ENCODE measurements at places on chromosomes 12 and 14.

DNA sequence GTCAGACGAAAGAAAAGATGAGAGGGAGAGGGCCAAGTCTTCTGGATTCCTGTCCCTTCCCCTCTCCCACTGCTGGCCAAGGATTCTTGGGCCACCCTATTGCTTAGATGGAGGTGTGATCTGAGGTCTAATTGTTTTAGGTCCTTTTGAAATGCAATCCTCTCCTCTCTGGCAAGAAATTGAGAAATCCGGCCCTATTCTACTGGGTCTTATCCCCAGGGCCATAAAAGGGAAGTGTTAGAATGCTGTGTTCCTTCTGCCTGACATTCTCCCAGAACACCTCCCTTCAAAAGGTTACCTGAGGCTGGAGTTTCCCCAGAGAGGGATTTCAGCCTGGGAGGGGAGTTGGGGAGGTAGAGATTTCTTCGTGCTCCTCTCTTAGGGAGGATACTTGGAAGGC lies 4.4 kb downstream of the WNT5B start:
- no peak for DNase-seq

GRCh38 chr14:61470261-61470960 lies 149.0 kb downstream of the PRKCH start:
- DNase-seq = no peak

- DNase-seq = no peak
Observed at GRCh38 chr12:58764100-58764953, 156.0 kb downstream of the LRIG3 start.

DNA sequence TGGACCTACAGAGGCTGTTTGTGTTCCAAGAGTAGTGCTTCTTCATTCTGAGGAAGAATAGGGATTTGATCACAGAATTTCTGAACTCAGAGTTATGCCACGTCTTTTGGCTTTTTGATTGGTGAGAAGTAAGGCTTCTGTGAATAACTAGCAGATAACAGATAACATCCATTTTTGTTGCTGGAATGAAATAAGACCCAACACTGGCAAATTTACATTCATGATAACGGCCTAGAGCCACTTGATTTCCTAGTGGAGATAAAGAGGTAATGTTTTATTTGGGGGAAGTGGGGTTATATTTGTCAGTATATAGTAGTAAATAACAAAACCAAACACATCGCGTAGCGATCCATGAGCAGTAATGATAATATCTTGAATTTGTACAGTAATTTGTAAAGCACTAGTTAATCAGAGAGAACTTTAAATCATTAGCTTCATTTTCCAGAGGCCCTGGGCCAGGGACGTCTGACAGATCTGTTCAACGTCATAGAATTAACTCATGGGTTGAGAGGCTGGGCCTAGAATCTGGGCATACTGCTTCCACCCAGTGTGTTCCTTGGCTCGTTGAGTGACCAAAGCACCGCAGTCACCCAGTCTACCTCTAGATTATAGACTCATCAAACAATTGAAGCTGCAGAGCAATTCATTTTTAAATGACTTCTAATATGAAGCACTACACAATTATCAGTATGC lies 79.6 kb downstream of the HMGA2 start:
- no peak for DNase-seq

- DNase-seq = no peak
Observed at GRCh38 chr14:38409071-38409705, 153.3 kb upstream of the CLEC14A start.

GRCh38 chr12:130977046-130977742 lies 23.5 kb downstream of the ADGRD1 start:
- no peak for DNase-seq

DNA sequence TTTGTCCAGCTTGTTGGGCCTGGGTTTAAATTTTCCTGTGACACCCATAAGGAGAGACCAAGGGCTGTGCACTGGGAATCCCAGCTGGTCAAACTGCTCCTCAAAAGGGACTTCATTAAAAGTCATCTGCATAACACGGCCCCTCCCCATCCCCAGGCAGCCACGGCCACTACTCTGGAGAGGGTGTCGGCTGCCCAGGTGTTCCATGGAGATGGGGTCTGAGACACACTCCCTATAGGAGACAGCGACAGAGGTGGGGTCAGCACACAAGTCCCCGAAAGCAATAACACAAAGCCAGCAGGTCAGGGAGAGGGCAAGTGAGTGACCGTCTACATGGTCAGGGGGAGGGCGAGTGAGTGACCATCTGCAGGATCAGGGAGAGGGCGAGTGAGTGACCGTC lies 75.6 kb upstream of the BCL11B start:
- DNase-seq = no peak

DNA sequence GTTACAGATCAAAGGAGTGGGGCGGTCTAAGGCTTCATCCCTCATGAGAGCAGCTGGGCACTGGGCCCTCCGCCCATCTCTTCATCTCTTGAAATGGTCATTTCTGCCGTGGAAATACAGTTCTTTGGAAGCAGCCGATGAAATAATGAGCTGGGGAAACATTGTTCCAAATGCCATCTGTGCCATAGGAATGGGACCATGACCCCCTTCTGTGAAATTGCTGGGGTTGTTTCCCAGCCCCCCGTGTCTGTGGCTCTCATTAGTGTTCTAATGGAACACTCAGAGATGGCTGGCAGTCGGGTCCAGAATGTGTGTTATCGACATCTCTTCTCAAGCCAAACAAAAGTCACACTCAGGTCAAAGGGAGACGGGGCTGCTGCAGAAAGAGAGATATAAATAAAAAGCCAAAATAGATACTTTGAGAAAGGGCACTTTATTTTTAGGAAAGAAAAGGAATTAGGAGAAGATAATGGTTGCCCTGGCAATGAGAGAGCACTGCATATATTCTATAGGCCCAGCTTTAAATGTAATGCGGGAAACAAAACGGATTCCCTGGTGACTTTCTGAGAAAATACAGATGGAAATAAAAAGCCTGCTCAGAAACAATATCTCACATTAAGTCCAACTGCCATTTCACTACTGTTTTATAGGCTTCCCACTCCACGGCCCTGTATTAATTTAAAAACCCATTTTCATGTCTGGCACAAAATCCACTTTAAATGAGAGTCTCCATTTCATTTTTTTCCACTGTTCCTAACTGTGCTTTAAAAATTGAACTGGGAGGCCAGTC lies 107.1 kb downstream of the TTC8 start:
- DNase-seq = no peak

DNA sequence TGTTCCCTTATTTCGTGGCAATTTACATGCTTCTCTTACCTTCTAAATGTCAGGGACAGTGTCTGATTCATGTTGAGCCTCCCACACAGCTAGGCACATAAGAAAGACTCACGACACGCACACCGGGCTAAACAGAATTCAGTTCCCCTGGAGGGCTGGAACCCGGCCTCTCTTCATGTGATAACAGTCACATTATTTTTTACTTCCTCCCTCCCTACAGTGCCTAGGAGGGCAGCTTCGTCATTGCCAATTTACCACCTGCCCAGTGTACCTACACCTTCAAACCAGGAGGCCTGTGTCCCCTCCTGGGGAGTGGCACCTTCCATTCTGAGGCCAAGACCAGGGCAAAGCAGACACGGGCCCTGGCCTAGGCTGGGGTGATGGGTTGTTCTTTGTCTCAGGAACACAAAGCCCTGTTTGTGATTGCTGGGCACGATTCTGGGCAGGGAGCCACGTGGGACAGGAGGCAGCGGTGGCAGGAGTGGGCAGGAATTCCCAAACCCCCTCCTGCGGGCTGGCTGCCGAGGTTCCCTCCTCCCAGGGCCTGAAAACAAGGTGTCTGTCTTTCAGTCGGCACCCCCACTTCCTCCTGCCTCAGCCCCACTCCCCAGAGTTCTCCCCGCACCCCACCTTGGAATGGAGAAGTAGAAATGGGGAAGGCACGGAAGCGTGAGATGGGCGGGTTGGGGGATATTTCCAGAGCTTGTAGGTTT lies 6.8 kb upstream of the RASAL1 start:
- DNase-seq = no peak

DNA sequence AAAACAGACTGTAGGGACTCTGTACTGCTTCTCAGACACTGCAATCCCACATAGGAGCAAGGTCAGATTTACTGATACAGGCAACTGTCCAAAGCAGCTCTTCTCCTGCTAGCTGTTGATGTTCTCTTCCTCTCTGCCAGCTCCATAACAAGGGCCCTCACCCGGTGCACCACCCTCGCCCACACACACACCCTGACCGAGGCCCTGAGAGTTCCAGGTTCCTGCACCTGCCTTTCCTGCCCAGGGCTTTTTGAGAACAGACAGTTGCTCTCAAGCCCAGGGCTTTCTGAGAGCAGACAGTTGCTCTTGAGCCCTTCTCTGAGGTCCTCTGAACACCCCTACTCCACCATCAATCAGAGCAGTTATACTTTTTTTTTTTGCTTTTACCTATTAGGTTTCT lies 233.8 kb upstream of the GARIN6 start:
- DNase-seq = no peak

DNA sequence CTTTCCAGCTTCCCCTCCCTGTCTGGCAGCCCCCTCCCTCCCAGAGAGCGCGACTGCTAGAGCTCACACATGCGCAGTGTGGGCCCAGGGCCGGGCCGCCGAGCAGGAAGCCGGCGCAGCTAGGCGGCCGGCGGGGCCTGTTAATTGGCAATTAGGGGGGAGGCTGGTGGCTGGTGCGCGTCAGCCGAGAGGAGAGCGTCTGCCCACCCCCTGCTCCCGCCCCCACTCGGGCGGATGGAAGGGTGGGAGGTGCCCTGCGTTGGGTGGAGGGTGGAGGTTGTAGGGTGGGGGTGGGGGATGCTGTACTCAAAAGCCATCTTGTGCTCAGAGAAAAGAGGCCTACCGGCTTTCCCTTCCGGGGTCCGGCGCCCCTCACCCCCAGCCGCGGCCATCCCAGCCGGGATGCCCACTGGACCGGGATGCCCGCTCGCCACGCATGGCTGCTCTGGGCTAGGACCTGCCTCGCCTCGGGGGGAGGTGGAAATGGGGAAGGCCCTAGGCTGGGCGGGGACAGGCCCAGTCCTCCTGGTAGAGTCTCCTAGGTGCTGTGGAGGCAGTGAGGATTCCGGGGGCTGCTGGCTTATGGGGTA lies 9.2 kb downstream of the HOXC8 start:
- peak; percentile 66 for DNase-seq

GRCh38 chr12:54358945-54359761 lies 5.1 kb downstream of the GPR84 start:
- peak; percentile 93 for DNase-seq

GRCh38 chr12:57726151-57726883 lies 12.2 kb downstream of the AGAP2 start:
- DNase-seq = peak; percentile 14

GRCh38 chr12:88472248-88472647 lies 108.0 kb downstream of the KITLG start:
- DNase-seq = no peak

DNA sequence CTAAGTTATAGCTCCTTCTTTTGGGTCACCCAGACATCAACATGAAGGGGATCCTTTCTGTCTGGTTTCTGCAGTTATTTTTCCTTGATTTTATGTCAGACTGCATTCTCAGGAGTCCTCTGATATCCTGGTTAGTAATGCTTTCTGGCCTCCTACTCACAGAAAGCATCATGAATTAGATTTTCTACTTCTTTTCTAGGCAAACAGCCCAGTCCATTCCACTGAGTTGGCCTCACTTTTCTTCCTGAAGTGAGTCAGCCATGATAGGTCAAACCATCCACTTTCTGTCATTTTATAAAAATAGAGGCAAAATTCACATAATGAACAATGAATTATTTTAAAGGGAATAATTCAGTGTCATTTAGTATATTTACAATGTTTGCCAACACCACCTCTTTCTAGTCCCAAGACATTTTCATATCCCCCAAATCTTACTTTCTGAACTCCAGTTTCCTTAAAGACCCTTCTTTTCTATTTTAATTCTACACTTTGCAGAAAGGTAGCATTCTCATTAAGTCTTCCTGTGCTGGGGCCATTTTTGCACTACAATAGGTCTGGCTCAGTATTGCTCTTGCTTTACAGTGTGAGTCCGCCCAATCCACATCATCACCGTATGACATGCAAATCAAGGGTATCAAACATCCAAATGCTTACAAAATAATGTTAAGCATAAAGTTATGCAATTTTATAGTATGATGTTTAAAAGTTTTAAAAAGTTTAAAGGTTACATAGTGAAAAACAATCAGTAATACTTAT lies 95.1 kb downstream of the UNC79 start:
- DNase-seq = no peak

- DNase-seq = no peak
Observed at GRCh38 chr12:32322354-32322753, 77.0 kb upstream of the FGD4 start.

DNA sequence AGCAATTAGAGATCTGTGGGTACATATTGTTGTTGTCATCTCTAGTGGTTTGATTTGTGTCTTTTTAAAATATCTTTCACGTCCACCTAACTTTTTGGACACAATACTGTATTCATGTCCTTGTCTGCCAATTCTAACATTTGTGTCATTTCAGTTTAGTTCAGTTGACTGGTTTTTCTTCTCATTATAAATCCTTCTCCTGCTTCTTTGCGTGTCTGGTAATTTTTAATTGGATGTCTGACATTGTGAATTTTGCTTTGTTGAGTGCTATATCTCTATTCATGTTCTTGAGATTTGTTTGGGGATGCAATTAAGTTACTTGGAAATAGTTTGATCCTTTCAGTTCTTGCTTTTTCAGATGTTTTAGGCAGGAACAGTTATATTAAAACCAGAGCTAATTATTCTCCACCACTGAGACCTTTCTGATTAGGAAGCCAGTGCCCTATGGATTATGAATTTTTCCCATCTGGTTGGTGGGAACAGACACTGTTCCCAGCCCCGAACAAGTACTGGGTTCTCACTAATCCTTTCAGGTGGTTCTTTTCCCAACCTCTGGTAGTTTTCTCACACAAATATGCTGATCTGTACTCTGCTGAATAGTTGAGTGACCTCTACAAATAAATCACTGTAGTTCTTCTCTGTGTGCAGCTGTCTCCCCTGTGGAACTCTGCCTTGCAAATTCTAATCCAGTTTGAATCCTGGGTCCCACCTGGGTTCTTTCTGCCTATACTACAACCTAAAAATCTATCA lies 91.1 kb upstream of the DYNC1H1 start:
- DNase-seq = no peak

GRCh38 chr12:118350908-118351559 lies 21.7 kb downstream of the TAOK3 start:
- DNase-seq = no peak

GRCh38 chr14:59926534-59926933 lies 6.6 kb downstream of the LRRC9 start:
- no peak for DNase-seq

- DNase-seq = no peak
Observed at GRCh38 chr14:60637479-60638315, 11.6 kb downstream of the SIX1 start.

DNA sequence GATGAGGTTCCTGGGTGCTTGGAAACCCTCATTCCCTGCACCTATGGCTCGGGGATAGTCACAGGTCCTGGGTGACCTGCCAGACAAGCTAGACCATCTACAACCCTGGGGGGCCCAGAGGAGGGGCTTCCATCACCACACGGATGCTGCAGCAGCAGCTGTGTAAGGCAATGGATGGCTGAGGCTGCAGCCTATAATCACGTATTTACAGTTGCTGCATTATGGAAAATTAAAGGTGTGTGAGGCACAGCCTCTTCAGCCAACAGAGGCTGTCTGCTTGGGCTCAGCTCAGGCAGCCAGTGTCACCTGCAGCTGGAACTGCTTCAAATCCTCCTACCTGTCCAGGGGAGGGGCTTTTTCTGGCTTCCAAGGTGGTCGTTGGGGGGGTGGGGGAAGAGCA lies 268.1 kb downstream of the CACNA1C start:
- no peak for DNase-seq

- no peak for DNase-seq
Observed at GRCh38 chr12:70436836-70437235, 70.7 kb downstream of the KCNMB4 start.

- DNase-seq = no peak
Observed at GRCh38 chr14:70804556-70805162, 4.7 kb downstream of the MAP3K9 start.

GRCh38 chr14:77554207-77554606 lies 55.6 kb upstream of the ISM2 start:
- DNase-seq = peak; percentile 7

Measured in activated naive CD4-positive, alpha-beta T cell treated with Interleukin-2 at 50 U/mL for 16 hours (primary cell).